ENCODE measurements at places on chromosomes 5 and 9. TPM values are rescaled to one million over a fixed set of nuclear protein-coding genes. Genes with fewer than 3 reads are reported as not detected.

DNA sequence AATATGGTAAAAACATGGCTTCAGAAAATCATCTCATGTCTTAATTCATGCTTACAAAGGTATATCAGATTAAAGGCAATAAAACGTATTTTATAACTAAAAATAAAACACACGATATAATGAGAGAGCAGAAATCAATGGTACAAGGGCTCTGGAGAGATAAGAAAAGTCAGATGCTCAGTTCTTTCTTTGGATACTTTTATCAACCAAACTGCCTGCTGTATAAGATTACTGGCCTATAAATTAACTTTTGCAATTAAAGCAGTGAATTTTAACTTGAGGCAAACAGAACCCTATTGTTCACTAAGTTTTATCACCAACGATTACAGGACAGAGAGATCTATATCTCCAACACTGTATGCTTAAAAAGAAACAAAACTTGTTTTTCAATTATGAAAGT, 42.1 kb upstream of the HNRNPA0 start:
- no peak for DNase-seq

- no peak for DNase-seq
These were observed 9.2 kb upstream of the ISL1 start for GRCh38 chr5:51373880-51374523.

DNA sequence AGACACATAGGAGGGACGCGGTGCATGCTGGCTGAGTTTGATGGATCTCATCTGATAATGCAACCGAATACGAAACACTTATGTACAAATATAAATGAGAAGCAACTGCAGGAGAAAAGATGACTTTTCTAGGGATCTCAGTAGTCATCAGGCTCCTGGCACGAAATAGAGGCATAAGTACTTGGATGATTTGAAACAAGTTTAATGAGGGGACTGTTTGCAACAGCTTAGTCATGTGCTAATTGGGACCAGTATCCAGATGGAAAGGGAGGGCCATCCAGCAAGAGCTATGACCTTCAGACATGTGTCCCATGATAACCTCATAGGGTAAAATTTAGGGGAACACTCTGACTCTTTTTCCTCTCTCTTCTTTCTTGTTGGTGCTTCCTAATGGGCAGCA, 123.0 kb downstream of the EGFLAM start:
- no peak for DNase-seq

DNA sequence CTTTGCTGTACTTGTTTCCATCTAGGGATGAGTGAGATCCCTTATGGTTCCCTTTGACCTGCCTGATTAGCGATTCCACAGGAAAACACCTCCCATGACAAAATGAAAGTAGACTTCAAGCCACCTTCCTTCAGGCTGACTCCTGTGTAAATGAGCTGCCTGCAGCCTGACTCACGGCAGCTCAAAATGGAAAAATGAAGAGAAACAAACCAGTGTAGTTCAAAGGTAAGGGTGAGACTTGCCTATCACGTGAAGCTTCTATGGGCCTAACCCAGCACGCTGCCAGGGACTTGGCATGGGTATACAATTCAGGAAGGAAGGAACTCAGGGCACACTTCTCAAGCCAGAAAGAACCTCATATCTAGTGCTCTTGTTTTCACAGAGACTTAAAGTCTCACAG, 110.1 kb upstream of the LRRTM2 start:
- no peak for DNase-seq

DNA sequence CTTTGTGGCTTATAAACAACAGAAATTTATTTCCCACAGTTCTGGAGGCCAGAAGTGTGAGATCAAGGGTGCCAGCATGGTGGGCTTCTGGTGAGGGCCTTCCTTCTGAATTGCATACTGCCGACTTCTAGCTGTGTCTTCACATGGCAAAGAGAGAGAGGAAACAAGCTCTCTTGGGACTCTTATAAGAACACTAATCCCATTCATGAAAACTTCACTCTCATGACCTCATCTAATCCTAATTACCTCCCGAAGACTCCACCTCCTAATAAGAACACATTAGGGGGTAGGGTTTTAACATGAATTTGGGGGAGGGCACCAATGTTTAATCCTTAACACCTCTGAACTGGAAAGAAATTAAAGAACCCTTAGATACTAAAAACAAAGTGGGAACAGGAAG, 75.9 kb upstream of the MINAR2 start:
- no peak for DNase-seq

DNA sequence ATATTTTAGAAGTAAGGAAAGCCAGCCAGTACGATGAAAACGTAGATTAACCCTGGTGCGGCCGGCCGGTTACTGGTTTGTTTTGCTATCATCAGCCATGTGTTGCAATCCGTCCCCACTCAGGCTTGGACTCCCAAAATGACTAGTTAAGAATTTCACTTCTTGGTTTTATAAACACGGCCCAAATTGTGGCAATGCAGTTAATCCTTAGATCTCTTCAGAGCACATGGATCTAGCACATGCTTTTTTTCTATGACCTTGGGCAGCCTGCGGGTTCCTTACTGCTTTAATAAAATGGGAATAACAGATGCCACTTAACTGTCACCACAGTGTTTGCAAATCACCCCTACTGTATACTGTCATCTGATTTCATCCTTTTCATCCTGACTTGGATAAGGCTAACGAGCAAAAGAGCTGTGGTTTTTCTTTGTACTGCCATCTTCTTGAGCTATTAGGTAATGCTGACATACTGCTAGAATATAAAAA, 1.5 kb downstream of the NDFIP1 start:
- DNase-seq = peak; percentile 26

Gene HIGD2A
- 100 TPM for total RNA-seq

DNA sequence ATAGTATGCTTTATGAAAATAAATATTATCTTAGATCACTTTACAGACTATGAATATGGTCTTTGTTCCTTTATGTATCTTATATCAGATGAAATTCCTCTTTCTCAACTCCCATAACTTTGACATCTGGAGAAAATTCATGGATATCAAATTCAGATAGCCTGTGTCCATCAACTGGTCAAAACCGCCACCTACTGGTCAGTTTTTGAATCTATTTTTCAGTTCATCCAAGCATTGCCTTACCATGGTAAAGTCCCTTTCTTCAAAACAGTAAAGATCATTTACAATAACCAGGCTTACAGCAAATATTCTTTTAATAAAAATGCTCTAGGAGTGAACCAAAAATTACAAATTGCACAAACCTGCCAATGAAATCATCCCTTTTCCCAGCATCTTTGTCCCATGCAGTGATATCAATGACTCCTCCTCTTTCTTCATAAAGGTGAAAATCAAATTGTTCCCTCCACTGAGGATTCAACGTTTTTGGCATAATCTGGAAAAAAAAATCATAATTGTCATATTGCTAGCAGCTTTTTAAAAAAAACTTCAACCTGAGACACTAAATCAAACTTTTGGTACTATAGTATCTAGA, 290.5 kb downstream of the SLF1 start:
- no peak for DNase-seq

Gene PGM5
- total RNA-seq = 85.8 TPM

GRCh38 chr5:76472335-76473008, 69.4 kb downstream of the IQGAP2 start:
- no peak for DNase-seq

Gene CYLC2
- not detected for total RNA-seq

GRCh38 chr9:86406366-86406765, 52.2 kb upstream of the TUT7 start:
- DNase-seq = no peak

Gene MAMDC4
- 2.1 TPM for total RNA-seq

Gene PCDHB3
- 2.5 TPM for total RNA-seq

Gene PDLIM4
- total RNA-seq = 58.7 TPM

DNA sequence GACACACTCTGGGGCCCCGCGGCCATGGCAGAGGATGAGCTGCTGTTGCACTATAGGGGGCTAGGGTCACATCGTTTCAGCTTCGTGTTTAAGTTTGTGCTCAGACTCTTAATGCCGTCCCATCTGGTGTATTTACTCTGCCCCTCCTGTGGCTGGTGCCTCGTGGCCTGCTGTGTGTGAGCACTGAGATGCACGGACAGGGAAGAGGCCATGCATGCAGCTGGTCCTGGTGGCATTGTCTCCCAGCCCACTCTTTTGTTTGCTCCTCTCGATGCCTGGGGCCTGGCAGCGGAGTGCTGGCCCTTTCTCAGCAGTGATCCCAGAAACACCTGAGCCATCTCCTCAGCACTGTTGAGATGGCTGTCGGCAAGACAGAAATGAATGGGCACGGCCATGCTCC, 30.0 kb upstream of the PHF2 start:
- DNase-seq = no peak

Gene TMEFF1
- total RNA-seq = 0.76 TPM
